NCI-H748 treated with DMSO at 0.1 percent for 48 hours (cell line): ENCODE measurements at places on chromosomes 7 and 10.
A peak's percentile ranks its signal among the peaks of the same experiment; 100 is the strongest.

DNA sequence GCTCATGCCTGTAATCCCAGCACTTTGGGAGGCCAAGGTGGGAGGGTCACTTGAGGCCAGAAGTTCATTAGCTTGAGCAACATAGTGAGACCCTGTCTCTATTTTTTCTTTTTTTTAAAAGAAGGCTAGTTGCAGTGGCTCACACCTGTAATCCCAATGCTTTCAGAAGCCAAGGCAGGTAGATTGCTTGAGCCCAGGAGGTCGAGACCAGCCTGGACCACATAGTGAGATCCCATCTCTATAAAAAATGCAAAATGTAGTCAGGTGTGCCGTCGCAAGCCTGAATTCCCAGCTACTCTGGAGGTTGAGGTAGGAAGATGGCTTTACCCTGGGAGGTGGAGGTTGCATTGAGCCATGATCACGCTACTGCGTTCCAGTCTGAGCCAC is 7.5 kb downstream of the NYAP1 start:
- no peak for DNase-seq

DNA sequence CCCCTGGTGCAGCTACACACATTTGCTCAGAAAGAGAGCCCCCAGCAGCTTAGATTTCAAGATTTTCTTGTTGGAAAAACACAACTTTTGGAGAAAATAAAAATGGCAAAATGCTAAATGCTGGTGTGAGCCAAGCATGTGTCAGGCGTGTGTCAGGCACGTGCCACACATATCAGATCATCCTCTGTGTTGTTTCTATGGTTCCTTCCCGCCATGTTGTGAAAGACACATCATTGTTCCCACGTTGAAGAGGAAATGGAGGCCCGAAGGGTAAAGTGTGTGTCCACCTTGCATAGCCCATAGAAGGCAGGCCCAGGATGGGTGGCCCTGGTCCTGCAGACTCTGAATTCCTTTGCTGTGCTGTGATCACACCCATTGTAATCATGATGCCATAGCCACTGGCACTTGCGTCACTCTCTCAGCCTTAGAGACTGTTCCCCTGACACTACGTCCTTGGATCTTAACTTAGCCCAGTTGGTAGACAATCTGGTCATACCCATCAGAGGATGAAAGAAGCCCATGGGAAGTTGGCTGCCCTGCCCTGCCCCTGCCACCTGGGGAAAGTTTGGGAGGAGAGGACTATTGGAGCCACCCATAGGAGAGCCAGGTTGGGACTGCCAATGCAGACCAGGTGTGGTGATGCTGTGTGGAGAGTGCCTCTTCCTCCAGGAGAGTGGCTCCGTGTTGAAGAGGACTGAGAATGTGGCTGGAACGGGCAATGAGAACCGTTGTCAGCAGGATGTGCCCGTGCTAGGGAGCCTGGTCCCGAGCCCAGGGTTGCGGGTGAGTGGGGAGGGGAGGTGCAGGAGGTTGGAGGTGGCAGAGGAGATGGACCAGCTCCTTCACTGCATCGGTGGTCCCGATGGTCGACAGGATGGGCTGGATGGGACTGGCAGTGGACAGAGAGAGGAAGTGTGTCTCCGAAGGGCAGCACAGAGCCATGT is 65.6 kb upstream of the IGFBP3 start:
- no peak for DNase-seq

GRCh38 chr10:44395902-44396670 is 11.2 kb upstream of the CXCL12 start:
- no peak for DNase-seq

DNA sequence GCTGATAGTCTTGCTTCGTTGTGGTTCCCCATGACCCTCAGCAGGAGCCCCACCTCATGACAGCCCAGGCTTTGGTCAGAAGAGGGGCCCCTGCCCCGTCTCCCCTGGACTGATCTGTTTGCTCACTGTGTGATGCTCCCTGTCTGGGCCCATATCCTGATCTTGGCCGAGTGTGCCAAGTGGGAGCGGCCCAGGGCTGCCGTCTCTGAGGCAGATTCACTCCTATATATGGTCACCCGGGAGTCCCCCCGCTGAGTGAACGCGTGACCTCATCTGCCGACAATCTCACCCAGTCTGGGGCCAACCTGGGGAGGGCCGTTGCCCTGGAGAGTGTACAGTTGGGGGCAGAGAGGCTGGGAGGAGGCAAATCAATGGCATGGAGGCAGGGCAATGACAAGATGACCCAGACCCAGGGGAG is 34.5 kb downstream of the PPIF start:
- DNase-seq = no peak

DNA sequence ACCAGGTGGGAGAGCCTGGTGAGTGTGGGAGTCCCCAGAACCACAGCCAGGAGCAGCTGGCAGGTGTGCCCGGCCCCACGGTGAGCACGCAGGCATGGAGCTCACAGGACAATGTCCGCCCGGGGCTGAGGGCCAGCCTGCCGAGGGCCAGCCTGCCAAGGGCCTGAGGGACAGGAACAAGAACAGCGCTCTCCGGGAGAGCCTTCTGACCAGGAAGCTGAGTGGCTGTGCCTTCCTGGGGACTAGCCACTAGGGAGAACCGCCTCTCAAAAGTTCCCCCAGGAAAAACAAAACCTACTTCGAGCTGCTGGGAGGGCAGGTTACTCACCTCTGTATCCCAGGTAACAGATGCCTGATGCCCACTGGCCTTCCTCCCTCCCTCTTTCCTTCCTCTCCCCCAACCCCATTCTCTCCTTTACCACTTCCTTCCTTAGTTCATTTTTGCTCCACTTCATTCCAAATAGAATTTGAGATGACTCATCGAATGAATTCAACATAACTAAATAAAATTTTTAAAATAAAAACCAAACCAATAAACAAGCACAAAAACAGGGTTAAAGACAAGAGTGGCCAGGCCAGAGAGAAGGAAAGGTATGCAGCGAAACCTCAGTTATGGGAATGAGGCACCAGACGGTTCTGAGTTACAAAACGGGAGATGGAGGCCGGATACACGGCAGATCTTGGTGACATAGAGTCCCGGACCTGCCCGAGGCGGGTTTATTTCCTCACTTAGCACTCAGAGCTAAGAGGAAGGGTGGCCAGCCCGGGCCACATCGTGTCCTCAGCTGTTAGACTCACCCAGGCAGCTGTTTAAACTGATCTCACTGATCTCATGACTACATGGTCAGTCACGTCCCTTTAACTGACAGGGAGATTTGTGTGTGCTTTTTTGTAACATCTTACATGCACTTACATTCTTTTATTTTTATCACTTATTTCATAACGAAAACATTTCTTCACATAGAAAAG is 128.5 kb downstream of the TNS3 start:
- no peak for DNase-seq

DNA sequence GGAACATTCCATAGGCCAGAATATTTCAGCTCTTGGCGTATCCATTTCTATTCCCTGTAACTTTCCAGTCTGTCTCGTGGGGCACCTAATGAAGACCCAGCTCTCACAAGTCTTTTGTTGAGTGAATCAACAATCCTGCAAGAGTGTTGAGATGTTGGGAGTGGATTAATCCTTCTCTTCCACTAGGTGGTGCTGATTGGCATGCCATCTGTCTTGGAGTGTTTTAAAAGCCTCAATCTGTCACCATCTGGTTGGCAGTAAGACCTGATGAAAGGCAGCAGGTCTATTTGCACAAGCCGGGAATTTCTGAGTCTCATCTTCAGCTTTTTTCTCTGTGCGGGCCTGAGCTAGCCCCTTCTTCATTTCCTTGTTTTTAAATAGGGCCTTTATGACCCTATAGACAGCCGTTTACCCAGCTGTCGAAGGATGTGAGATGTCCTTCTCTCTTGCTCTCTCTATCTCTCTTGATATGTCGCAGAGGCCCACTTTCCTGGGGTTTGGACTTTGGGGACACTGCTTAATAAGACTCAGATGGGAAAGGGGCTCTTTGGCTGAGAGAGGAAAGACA is 180.5 kb downstream of the ZNF365 start:
- DNase-seq = peak; percentile 5

- DNase-seq = no peak
Observed at GRCh38 chr10:70656489-70656888, 15.8 kb upstream of the ADAMTS14 start.

GRCh38 chr10:128078136-128078969 is 47.9 kb downstream of the MKI67 start:
- DNase-seq = no peak
